ENCODE measurements at places on chromosomes 1 and 21. TPM values are rescaled to one million over a fixed set of nuclear protein-coding genes. Genes with fewer than 3 reads are reported as not detected.

The TFF2 gene
- 1.3 TPM for total RNA-seq

The LYPLAL1 gene
- 22.4 TPM for total RNA-seq

DNA sequence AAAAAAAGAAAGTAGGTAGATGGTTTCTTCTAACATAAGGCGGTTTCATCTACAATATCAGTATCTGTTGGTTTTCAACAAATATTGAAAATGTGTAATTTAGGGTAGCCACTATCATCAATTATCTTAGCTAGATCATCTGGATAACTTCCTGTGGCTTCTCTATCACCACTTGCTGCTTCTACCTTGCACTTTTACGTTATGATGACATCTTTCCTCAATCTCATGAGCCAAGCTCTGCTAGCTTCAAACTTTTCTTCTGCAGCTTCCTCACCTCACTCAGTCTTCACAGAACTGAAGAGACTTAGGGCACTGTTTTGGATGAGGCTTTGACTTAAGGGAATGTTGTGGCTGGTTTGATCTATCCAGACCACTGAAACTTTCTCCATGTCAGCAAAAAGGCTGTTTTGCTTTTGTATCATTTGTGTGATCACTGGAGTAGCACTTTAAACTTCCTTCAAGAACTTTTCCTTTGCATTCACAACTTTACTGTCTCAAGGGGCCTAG, 144.9 kb upstream of the HP1BP3 start:
- no peaks in the 10 kb centered on the region for H3K4me1 ChIP-seq
- H3K27me3 ChIP-seq: no peaks in the 10 kb centered on the region
- H3K36me3 ChIP-seq: no peaks in the 10 kb centered on the region
- DNase-seq: no peak
- no peak overlapping the region for H3K27ac ChIP-seq

DNA sequence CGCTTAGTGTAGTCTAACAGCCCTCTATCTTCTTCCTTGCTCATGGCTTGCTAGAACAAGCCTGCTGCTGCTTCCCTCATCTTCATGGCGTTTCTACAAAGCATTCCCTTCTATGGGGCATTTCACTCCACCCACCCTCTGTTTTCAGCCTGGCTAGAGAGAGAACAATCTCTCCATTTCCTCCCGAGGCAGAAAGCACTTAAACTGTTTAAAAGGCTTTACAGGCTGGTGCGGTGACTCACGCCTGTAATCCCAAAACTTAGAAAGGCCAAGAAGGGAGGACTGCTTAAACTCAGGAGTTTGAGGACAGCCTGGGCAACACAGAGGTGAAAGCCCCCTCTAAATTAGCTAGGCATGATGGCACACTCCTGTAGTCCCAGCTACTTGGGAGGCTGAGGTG, 17.8 kb downstream of the ORC1 start:
- no peak overlapping the region for H3K4me3 ChIP-seq
- no peaks in the 10 kb centered on the region for H3K4me1 ChIP-seq
- DNase-seq: no peak
- no peaks in the 10 kb centered on the region for H3K36me3 ChIP-seq
- no peak overlapping the region for H3K27ac ChIP-seq

DNA sequence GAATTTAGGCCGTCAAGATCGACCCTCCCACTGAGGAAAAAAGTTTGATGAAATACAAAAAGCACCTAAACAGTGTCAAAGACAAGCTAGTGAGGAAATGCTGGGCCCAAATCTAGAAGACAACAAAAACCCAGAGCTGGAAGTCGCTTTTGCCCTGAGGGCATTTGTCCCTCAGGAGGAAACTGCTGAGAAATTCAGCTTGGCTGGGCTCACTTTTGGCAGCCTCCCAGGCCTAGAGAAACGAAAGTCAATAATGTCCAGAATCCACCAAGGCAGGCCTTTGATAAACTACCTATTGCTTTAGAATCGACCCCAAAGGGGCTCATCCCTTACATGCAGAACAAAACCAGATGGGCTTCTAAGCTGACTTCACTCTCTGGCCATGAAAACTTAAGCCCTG, 38.9 kb downstream of the SYT2 start:
- H3K4me1 ChIP-seq: peaks cover 8% of the 10 kb centered on the region
- DNase-seq: peak; percentile 68
- no peaks in the 10 kb centered on the region for H3K36me3 ChIP-seq
- H3K4me3 ChIP-seq: no peak overlapping the region

DNA sequence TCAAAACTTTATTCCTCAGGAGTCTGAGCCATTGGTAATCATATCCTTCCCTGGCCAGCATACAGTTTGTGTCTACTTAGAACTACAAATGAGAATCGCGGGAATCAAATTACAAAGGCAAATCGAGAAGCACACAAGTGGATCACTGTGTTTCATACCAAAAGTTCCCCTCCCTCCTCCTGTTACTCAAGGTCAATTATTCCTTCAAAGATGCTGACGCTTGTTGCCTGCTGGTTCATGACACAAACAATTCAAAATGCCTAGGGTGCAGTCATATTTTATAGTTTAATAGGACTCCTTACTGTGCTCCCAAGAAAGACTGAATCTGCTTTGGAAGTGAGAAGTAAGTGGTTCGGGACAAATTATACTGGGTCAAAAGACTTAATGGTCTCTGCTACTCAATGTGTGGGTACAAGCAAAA, 93.0 kb upstream of the PBX1 start:
- H3K4me3 ChIP-seq: no peak overlapping the region
- H3K36me3 ChIP-seq: no peaks in the 10 kb centered on the region
- DNase-seq: no peak

- no peaks in the 10 kb centered on the region for H3K4me1 ChIP-seq
- no peak overlapping the region for H3K4me3 ChIP-seq
- H3K27me3 ChIP-seq: no peaks in the 10 kb centered on the region
- no peaks in the 10 kb centered on the region for H3K36me3 ChIP-seq
Measured at GRCh38 chr1:65176591-65176990, 28.6 kb downstream of the AK4 start.

- no peak for DNase-seq
- no peak overlapping the region for H3K27ac ChIP-seq
- no peaks in the 10 kb centered on the region for H3K36me3 ChIP-seq
- H3K4me1 ChIP-seq: no peaks in the 10 kb centered on the region
- no peaks in the 10 kb centered on the region for H3K27me3 ChIP-seq
Measured at GRCh38 chr1:53075761-53076163, 13.7 kb downstream of the PODN start.

DNA sequence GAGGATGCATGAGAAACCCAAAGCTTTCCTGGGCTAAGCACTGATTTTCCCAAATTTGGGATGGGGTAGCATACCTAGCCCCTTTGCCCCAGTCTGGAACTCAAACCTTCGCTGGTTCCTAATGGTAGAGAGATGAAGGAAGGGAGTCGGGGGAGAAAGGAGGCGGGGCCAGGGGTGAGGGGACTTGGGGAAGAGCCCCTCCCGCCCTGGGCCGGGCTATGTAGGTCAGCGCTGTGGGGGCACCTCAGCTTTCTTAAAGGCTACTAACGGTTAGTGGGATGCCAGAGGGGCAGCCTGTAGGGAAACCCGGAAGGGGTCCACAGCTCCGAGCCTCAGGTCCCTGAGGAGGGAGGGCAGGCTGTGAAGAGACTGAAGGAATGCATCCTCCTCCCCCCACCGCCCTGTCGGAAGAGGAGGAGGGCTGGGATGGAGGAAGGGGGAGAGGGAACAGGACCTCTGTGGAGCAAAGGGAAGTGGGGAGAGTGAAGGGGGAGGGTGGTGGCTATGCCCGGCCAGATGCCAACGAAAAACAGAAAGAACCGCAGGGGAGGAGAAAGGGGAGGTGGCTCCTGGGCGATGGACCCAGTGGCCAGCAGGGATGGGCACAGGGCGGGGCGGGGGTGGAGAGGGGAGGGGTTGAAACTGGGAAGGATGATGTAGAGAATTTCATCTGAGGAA, 1.3 kb downstream of the CADM3 start:
- H3K27ac ChIP-seq: no peak overlapping the region
- no peaks in the 10 kb centered on the region for H3K27me3 ChIP-seq
- H3K4me1 ChIP-seq: peaks cover 16% of the 10 kb centered on the region
- no peak overlapping the region for H3K4me3 ChIP-seq
- no peaks in the 10 kb centered on the region for H3K36me3 ChIP-seq

GRCh38 chr21:21200939-21201615, 202.9 kb downstream of the NCAM2 start:
- no peak overlapping the region for H3K4me3 ChIP-seq
- H3K36me3 ChIP-seq: no peaks in the 10 kb centered on the region
- H3K27ac ChIP-seq: no peak overlapping the region
- no peak for DNase-seq
